ENCODE measurements at places on chromosomes 6 and 20.

DNA sequence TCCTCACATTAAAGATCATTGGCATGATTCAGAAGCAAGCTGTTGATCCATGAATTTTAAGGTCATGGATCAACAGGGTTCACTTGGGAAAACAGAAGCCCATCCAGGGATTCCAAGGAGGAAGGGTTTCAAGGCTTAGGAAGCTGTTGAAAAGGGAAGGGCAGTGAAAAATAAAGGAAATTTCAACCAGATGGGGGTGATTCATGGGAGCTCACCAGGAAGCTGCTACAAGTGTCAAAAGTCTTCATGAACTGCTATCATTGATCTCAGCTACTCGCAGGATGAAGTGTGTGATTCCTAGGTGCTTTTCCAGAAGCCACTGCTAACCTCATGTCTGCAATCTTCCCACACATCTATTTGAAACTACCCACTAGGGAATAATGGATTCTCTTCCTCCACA lies 26.2 kb downstream of the ADTRP start:
- no peak for DNase-seq

DNA sequence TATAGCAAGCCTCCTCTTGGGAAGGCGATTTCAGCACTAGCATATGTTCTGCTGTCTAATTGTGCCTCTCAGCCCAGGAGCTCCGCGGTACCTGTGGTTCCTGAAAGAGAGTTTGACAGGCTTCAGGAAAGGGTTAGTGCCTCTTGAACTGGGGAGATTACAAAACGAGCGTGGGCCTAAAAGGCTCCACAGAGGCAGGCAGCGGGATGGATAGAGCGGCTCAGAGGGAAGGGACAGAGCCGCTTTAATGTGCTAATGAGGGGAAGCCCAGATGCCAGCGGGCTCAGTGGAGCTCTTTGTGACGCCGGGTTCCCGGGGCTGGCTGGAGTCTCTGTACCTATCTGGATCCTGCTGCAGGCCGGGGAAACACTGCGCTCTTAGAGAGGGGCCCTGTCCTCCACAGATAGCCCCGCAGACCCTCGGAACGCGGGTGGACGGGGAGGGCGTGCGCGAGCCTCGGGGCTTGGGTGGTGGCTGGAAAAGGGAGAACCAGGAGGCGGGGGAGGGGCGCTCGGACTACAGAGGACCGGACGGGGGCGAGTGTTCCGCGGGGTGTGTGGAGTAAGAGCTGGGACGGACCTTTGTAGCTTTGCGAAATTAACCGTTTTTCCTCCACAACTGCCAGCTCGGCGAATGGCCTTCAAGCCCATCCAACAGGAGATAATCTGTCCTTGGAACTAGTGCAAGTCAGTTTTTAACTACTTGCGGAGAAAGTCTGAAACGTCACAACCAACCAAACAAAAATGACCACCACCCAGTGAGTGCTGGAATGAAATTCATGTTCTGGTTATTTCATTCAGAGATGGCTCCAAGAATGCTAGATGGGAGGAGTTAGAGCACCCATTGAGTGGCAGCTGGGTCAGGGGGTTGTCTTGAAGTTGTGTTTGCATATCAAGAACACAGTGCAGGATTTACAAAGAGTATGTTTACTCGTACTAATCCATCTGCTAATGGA lies 13.0 kb downstream of the SLC35F1 start:
- DNase-seq: peak; percentile 6

GRCh38 chr6:165674155-165675029 lies 11.4 kb upstream of the PDE10A start:
- DNase-seq: no peak

DNA sequence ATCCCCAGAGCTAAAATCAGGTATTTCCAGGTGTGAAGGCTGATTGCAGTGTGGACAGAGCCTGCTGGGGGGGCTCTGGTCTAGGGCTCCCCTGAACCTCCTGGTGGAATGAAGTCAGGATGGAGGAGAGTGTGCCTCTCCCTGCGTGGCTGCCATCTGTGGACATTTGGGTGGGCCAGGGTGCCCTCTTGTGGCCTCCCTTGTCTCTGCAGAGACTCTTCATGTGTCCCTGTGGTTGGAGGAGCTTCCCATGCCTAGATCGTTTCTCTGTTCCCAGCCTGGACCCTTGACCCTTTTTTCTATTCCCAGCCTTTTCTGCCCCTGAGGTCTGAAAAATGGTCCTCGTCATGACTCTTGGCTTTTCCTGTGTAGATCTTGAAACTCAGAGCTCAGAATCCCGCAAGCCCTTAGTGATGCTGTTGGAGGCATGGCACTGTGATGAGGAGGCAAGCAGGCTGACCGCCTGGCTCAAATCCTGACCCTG lies 9.9 kb upstream of the PSMF1 start:
- DNase-seq: peak; percentile 70

- DNase-seq: no peak
These were observed 20.8 kb downstream of the RALGAPA2 start for GRCh38 chr20:20691477-20692235.

DNA sequence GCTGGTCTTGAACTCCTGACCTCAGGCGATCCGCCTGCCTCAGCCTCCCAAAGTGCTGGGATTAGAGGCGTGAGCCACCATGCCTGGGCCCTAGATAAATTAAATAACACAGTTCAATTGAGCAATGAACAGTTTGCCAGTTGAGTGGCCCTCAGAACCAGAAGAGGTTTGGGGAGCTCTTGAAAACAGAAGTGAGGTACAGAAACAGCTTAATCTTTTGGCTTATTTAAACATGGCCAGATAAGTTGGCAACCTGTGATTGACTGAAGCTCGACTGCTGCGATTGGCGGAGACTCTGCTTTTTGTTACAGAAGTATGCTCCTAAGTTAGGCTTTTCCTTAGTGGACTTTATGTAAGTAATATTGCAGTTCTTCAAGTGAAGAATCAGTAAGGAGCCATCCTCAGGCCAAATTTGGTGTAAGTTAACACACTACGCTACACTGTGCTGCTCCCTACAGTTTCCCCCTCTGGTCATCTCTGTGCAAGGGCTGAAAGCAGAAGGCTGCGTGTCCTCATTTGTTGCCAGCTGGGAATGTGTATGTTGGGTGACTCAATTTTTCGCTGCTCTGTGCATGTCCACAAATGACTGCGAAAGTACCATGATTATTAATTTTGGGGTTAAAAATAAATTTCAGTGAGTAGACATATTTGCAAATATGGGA lies 9.8 kb downstream of the XRN2 start:
- DNase-seq: no peak
